ENCODE measurements at places on chromosomes 3 and 15.

GRCh38 chr3:142148044-142148791, 1.1 kb downstream of the TFDP2 start:
- DNase-seq, result no peak

DNA sequence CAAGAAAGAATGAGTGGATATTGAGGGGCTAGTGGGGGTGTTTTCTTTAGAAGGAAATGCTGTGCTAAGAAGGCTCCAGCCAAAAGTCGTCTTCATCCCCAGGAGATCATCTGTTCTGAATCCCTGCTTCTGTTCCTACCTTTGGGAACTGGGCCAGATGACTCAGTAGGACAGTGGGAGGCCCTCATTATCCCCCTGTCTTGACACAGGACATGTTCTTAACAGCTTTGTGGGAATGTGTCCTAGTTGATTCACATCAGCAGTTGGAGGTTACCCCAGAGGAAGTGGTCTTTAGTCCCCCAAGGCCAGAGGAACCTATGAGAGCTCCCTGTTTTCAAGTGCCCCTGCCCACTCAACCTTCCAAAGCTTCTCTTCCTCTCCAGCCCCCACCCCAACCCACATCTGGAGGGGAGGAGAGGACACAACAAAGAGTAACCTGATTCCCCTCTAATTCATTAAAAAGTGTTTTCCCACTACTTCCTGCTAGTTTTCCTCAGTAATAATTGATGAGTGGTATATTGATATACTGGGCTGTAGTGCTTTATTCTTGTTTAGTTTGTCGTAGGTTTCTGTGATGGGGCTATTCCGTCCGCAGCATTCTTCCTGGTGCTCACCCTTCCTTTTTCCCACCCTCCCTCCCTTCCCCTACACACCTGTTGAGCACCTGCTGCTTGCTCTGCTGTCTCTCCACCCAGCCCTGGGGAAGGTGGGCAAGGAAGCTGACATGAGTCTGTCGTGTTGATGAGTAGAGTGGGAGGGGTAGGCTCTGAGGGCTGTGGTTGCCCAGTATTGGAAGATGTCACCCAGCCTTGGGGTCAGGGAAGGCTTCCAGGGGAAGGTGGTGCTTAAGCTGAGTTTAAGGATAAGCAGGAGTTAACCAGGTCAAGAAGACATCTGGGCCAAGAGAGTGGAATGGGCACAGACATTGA, 9.3 kb downstream of the PXYLP1 start:
- no peak for DNase-seq

DNA sequence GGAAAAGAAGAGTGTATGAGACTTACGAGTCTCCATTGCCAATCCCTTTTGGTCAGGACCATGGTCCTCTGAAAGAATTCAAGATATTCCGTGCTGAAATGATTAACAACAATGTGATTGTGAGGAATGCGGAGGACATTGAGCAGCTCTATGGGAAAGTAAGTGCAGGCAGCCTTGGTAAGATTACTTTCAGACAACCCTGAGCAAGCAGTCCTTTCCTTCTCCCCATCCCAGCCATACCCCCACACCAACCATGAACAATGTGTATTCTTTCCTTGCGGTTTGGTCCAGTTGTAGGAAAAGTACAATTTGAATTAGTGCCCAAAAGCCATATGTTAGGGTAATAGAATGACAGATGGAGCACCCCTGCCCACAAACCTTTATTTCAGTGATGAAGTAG, 5.6 kb downstream of the TSEN2 start:
- no peak for DNase-seq

DNA sequence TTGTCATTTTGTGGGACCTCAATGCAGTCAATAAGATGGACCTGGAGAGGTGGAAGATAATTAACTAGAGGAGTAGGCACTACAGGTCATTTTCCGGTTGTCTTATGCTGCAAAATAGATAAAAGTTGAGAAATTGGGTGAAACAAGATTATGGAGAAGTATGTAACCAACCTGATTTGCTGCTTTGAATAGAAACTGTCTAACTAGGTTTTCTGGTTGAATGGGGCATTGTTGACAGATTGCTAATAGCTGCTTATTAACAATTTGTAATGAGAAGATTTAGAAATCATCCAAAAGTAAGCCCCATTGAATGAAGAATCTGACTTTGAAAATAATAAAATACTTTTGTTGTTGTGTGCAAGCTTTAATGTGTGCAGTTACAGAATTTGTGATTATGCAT, 26.2 kb downstream of the PIAS1 start:
- DNase-seq, result no peak

- DNase-seq, result no peak
These were observed 5.8 kb upstream of the ATP11B start for GRCh38 chr3:182787302-182788036.

DNA sequence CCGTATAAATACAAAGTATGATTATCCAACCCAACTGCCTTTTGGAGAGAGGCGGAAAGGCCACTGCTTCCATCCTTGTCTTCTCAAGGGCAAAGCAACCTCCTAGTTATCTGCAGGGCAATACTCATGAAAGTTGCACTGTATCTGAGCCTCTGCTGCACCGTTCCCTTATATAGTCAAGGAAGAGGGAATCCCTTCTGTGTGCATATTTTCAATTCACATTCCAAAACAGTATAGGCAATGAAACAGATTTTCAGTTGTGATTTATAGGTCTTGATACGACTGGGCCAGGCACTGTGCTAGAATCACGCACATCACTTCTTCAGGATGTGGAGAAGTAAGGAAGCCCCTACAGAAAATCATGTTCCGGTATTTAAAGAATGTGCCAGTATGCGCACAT, 455.7 kb downstream of the FOXP1 start:
- DNase-seq, result no peak

DNA sequence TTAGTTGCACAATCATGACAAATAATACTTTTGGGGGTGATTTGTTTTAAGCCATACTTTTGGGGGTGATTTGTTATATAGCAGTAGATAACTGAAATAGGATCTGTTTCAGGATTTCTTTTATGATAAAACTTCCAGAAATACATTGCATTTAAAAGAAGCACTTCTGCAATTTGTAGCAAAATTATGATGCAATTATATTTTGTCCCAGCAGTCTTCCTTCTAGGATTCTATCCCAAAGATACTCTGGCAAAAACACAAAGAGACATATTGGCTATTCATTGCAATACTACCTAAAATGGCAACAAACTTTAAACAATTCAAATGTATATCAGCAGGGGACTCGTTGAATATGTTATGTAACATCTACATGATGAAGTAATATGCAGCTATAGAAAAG, 78.9 kb upstream of the ANKRD28 start:
- DNase-seq, result no peak

GRCh38 chr15:75943713-75944215, 40.1 kb downstream of the FBXO22 start:
- no peak for DNase-seq

GRCh38 chr15:41977757-41978383, 5.5 kb upstream of the EHD4 start:
- DNase-seq, result no peak

DNA sequence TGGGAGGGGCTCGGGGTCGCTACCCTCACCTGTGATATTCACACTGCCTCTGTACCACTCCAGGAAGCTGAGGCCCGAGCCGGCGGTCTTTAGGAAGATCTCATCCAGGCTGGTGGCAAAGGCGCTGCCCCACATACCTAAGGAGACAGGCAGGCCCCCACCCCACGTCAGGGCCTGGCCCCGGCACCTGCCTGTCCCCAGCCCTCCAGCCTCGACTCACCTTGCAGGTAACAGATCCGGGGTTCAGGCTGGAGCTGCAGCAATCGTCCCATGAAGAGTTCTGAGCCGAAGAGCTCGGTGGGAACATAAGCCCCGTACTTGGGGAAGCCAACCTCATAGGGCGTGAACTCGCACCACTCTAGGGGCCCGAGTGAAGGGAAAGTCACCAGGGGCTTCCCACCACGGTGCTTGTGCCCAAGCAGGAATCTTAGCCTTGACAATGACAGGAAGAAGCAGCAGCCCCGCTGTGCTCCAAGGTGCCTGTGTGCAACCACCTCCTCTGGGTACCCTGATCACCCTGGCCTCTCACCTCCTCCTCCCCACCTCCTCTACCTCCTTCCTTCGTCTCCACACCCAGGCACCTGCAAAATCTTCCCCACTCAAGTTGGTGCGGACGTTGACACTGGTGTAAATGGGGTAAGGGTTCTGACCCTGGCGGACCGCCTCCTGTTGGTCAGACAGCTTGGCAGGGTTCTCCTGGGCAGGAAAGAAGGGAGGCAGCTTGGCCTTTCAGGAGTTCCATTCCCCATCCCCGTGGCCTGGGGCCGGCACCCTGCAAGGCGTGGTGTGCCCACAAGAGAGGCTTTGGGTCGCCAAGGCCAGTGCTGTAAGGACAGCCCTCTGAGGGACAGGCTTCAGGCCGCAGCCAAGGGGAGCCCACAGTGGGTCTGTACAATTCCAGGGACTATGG, 10.6 kb downstream of the PLA2G4F start:
- no peak for DNase-seq

Measured in stimulated activated CD8-positive, alpha-beta memory T cell treated with anti-CD3 and anti-CD28 coated beads, Interleukin-12 subunit alpha, Interleukin-12 subunit beta, amount 100 ng/mL, for 1 hour (primary cell).